ENCODE measurements at places on chromosomes 2 and 18. TPM values are rescaled to one million over a fixed set of nuclear protein-coding genes. Genes with fewer than 3 reads are reported as not detected.

DNA sequence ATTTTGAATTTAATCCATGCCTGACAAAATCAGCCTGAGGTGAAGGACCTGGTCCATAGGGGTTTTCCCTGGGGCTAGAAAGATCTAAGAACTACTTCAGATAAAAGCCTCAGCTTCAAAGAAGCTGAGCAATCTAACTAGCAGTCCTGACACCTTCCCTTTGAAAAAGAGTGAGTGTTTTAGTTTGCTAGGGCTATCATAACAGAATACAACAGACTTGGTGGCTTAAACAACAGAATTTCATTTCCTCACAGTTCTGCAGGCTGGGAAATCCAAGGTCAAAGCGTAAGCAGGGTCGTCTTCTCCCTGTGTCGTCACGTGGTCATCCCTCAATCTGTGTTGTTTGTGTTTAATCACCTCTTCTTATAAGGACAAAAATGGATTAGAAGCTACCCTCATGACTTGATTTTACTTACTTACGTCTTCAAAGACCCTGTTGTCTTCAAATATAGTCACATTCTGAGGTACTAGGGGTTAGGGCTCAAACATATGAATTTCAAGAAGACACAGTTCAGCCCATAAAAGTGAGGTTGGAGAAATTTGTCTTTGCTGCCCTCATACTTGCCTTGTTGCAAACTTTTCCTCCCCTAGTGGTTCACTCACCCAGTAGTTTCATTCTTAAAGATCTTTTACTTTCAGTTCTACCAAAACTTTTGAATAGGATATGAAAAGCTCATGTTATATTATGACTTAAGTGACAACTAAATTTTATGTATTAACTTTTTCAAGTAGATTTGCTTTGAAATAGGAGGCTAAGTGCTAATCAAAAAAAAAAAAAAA is 673.8 kb downstream of the ARHGAP15 start:
- DNase-seq = no peak

DNA sequence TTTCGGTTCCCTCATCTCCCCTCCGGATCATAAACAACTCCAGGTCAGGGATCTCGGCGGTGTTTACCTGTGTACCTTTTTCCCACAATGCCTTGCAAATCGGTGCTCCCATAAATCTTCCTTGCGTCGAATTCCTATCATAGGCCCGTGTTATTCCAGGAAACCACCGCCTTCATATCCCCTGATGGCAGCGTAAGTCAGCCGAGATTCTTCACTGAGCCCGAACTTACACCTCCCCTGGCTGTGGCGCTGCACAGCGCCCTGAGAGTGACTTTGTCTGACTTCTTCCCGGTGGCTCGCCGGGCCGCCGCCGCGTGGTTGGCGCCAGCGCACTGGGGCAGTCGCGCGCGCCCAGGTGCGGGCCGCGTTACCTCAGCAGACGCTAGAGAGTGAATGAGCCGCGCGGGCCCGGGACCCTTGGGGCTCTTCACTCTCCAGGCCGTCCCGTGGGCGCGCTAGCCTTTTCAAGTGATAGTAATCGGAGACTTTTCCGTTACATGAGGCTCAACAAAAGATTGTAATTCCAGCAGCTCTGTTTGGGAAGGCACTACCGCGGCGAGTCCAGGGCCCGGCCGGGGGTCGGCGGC is 101.6 kb downstream of the SPTBN1 start:
- DNase-seq = peak; percentile 42

- DNase-seq = no peak
Observed at GRCh38 chr2:134225841-134226240, 28.0 kb upstream of the MGAT5 start.

GRCh38 chr2:179336782-179337534 is 72.3 kb upstream of the SESTD1 start:
- DNase-seq = peak; percentile 75

DNA sequence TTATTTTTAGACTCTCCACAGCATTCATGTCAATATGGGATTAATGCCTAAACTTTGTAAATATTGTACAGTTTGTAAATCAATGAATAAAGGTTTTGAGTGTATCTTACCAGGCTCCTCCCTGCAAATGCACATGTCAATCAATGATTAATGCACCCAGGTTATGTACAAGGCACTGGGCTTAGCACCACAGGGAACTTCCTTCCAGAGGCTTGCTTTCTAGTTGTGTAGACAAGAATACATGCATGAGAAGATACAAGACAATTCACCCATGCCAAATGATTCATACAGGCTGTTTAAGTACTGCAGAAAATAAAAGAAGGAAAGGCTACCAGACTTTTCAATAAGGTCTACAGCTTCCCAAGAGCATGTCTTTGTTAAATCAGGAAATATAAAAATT is 114.1 kb downstream of the MMADHC start:
- DNase-seq = no peak

DNA sequence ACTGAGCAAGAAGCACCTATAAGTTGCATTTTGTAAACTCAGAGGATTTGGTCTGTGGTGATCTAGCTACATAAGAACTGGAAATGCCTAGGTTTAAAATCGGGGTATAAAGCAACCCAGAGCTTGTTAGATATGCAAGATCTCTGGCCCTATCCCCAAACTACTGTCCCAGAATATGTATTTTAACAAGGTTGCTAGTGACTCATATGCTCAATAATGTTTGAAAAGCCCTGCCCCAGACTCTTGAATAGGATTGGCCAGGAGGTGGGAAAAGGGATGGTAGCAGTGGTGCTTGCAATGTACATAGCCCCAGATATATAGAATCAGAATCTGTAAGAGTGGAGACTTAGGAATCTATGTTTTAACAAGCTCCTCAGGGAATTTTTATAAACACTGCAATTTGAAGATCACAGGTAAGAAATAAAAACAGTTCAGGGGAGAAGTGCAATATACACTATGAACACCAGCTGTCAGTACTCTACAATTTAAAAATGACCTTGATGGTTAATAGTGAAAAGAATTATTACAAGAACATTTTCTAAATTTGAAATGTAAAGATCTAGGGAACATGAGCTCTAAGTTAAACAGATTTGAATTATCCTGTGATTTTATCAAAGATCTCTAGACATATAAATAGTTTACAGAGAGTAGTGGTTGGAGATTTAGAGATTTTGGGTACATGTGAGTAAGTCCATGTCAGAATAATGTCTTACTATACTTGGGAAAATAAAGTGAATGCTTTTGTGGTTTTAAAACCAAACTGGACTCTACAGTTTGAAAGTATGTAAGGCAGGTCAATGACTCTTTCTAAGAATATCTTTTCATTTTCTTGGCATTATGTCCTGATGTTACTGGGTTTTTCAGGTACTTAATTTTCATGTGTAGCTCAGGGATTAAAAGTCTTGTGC is 7.7 kb upstream of the MMADHC start:
- peak; percentile 63 for DNase-seq

Gene CDC42EP3
- total RNA-seq = 34.7 TPM

Gene SERPINB10
- total RNA-seq = not detected

- peak; percentile 8 for DNase-seq
Observed at GRCh38 chr2:36965751-36966369, 476 bp downstream of the STRN start.

Gene PIKFYVE
- total RNA-seq = 39.2 TPM

- DNase-seq = no peak
Observed at GRCh38 chr2:173451118-173451517, 96.4 kb downstream of the CDCA7 start.
